ENCODE measurements at places on chromosomes 2 and 18. TPM values are rescaled to one million over a fixed set of nuclear protein-coding genes. Genes with fewer than 3 reads are reported as not detected.
A peak's percentile ranks its signal among the peaks of the same experiment; 100 is the strongest.

Gene PSMA8
- total RNA-seq: not detected

Gene LINC00305
- total RNA-seq: not detected

- DNase-seq: no peak
Measured at GRCh38 chr2:204187229-204188083, 250.9 kb downstream of the ICOS start.

GRCh38 chr2:31446848-31447247 lies 32.3 kb upstream of the XDH start:
- peak; percentile 67 for DNase-seq

DNA sequence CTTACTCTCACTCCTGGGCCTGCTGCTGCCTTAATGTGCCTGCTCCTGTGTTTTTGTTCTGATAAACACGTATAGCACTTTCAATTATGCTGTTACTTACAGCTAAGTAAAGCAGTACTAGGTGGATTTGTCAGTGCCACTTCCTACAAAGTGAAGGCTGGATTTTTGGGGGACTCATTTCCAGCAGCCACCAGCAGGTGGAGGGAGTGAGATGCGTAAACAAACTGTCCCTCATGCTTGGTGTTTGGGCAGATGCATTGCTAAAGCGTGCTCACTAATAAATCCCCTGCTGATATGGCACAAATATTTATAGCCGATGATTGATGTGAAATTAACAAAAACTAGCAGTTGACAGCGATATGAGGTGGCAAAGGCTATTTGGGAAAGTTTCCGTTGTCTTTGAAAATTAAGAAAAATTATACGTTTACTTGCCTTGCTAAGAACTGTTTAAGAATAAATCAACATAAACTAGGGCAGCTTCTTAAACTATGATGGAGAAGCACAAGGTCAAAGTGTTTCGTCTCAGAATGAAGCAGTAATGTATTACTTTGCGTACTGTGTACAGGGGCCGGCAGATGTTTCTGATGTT lies 101.7 kb downstream of the AGAP1 start:
- peak; percentile 83 for DNase-seq

Measured in osteoblast (primary cell).